T-helper 2 cell treated with Interferon-gamma antibody and Interleukin-4, amounts not matched to agents 100 ng/mL and 5 ng/mL, for 36 hours (primary cell): ENCODE measurements at places on chromosomes 6 and 20. TPM values are rescaled to one million over a fixed set of nuclear protein-coding genes. Genes with fewer than 3 reads are reported as not detected.

The NHSL1 gene
- total RNA-seq = 0.70 and 0.84 TPM in 2 replicates

The CYP39A1 gene
- total RNA-seq = not detected in 2 replicates

The HDGFL1 gene
- not detected in 2 replicates for total RNA-seq

The DHX16 gene
- total RNA-seq = 44.4 and 47.6 TPM in 2 replicates

The KCNK5 gene
- total RNA-seq = 10.9 and 11.0 TPM in 2 replicates

The BTNL2 gene
- not detected in 2 replicates for total RNA-seq

The ATRN gene
- total RNA-seq = 9.0 and 10.3 TPM in 2 replicates

The AVP gene
- not detected in 2 replicates for total RNA-seq

The PM20D2 gene
- 15.1 and 15.3 TPM in 2 replicates for total RNA-seq
